NCI-H2107 (cell line): ENCODE measurements at places on chromosomes 11 and 22.

GRCh38 chr11:80529726-80530125 is 1088.9 kb upstream of the TENM4 start:
- DNase-seq: no peak

GRCh38 chr11:1881442-1882264 is 10.0 kb downstream of the PRR33 start:
- no peak for DNase-seq

- DNase-seq: no peak
Observed at GRCh38 chr11:24872186-24872585, 375.3 kb downstream of the LUZP2 start.

- DNase-seq: no peak
Observed at GRCh38 chr11:122113836-122114825, 1.9 kb downstream of the BLID start.
